ENCODE measurements at places on chromosomes 1 and 21. TPM values are rescaled to one million over a fixed set of nuclear protein-coding genes. Genes with fewer than 3 reads are reported as not detected.

The DYNLT5 gene
- total RNA-seq = 1.4 TPM

The CRB1 gene
- total RNA-seq = 0.50 TPM

DNA sequence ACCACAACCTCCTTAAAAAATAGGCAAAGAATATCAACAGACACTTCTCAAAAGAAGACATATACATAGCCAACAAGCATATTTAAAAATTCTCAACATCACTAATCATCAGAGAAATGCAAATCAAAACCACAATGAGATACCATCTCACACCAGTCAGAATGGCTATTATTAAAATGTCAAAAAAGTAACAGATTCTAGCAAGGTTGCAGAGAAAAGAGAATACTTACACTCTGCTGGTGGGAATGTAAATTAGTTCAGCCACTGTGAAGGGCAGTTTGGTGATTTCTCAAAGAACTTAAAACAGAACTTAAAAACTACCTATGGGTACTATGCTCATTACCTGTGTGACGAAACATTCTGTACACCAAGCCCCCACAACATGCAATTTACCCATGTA, 20.7 kb downstream of the CD1B start:
- no peak for DNase-seq
- H3K27ac ChIP-seq = no peak overlapping the region
- H3K4me1 ChIP-seq = no peaks in the 10 kb centered on the region
- H3K27me3 ChIP-seq = no peaks in the 10 kb centered on the region
- no peaks in the 10 kb centered on the region for H3K36me3 ChIP-seq

DNA sequence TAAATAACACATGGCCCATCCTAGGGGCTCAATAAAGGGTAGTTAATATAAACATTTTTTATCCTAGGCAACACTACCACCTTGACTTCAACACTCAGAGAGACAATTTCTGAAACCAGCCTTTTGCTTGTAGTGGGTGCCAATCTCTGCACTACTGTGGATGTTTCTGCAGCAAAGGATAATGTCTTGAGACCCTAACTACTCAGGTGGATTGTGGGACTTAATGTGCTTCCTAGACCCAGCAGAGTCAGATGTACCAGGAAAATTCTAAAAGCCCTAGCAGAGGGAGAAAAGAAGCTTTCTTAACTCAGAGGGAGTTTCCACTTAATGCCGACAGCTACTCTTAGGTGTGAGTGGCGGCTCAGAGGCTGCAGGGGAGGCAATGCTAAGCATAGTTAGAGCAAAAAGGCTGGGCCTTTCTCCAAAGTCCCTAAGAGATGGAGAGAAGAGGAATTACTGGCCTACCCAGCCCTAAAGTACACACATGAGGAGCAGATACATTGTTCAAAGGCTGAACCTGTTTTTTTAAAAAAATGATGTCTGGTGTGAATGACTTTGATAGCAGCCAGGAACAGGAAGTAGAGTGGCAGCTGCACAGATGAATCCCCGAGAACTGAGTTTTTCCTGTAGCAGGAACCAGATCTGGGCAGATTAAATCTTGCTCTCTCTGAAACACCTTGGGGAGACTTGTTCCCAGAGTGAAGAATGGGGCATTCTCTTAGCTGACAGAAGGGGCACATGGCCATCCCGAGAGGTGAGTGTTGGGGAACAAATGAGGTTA, 33.5 kb upstream of the ABCD3 start:
- no peaks in the 10 kb centered on the region for H3K36me3 ChIP-seq
- DNase-seq = no peak
- H3K4me1 ChIP-seq = no peaks in the 10 kb centered on the region
- no peaks in the 10 kb centered on the region for H3K27me3 ChIP-seq

- peaks cover 4% of the 10 kb centered on the region for H3K4me1 ChIP-seq
- H3K27me3 ChIP-seq = no peaks in the 10 kb centered on the region
- DNase-seq = no peak
- H3K36me3 ChIP-seq = no peaks in the 10 kb centered on the region
- H3K4me3 ChIP-seq = no peak overlapping the region
Measured at GRCh38 chr1:227320476-227320875, 2.2 kb upstream of the CDC42BPA start.

DNA sequence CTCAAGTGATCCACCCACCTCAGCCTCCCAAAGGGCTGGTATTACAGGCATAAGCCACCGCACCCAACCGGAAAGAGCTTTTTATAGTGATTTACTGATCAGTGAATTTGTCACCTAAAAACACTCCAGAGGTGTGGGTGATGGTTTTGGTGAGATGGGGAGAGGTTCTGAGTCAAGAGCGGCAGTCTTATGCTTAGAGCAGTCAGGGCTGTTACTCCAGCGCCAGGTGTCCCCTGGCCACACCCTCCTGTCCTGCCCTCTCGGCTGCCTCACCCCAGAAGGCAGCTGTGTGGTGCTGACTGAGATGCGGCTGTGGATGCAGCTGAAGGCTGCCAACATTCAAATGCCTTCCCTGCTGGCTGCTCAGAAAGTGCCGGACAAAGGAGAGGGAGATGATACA, 94.5 kb upstream of the LPGAT1 start:
- no peak overlapping the region for H3K4me3 ChIP-seq
- peaks cover 8% of the 10 kb centered on the region for H3K4me1 ChIP-seq
- no peaks in the 10 kb centered on the region for H3K27me3 ChIP-seq
- H3K27ac ChIP-seq = no peak overlapping the region
- H3K36me3 ChIP-seq = no peaks in the 10 kb centered on the region

All from esophagus muscularis mucosa (tissue), 4 donors.